Suprapubic skin (tissue), 4 donors: ENCODE measurements at places on chromosomes 7 and 10. TPM values are rescaled to one million over a fixed set of nuclear protein-coding genes. Genes with fewer than 3 reads are reported as not detected.

DNA sequence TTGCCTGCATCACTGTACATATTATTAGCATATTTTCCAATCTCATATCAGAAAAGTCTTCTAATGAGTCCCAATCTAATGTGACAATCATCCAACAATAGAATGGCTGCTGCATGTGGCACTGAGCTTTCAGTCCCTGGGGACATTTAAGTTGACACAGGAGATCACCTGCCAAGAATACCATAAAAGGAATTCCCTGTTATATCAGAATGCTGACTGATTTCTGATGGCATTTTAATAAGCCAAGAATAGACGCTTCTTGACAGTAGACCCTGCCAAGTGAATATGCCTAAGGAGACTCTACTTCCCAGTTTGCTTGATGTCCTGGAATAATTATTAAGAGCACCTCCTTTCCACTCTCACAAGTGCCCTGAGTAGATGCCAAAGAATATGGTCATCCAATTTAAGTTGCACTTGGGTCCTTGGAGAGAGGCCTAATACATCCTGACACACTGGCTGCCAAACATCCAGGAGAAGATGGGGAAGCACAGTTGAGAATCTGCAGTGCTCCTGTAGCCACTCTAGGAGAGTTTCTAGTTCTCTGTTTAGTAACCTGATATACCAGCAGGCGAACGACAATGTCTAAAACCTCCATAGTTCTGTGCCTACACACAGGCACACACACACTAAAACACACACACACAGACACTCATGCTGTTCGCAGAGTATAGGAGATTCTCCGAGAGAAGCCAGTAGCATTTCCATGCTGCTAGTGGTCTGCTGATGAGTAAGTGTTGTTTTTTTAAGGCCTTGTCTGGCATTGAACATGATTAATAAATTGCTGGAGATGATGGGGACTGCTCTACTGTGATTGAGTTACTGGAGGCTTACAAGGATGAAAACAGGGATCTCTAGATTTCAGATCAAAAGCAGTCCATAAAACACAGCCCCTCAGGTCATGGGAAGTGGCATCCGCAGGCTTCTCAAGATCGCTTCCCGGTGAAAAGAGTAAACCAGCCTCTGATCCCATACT lies 369.6 kb downstream of the KCNMA1 start:
- DNase-seq, result no peak

DNA sequence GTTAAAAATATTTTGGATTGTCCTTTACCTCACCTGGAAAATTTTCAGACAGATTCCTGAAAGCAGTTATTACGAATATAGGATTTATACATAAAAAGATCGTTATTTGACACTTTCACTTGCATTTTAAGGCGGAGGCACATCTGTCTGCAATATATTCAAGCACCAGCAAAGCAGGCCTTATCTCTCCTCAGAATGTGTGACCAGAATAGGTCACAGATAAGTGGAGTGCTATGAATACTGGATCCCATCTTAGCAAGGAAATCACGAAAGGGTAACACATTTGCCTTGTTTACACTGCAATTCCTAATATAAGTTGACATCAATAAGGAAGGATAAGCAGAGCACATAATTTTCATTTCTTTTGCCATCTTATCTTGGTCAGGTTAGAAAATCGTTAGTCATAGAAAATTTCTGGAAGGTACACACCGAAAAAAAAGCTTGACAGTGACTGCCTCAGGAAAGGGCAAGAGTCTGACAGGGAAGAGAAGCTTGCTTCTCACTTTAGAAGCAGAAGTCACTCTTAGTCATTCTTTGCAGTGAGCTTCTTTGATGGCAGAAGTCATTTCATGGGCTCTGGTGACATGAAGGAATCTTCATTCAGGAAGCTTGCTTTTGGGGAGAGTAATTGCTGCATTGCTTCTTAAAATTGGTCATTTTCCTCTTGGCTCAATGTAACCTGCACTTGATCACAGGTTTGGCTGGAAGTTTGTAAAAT lies 98.1 kb upstream of the STK17A start:
- DNase-seq, result no peak

The SFTPD gene
- total RNA-seq, result 3.0 TPM

The C10orf120 gene
- total RNA-seq, result not detected

- no peak for DNase-seq
Observed at GRCh38 chr7:157047148-157047547, 36.7 kb upstream of the MNX1 start.

- DNase-seq, result no peak
Observed at GRCh38 chr7:26375726-26376174, 84.1 kb downstream of the SNX10 start.

The PRKCQ gene
- not detected for total RNA-seq

The H2AZ2 gene
- 76.1 TPM for total RNA-seq
